Upper lobe of right lung (tissue), 1 donor: ENCODE measurements at places on chromosomes 2 and 18. TPM values are rescaled to one million over a fixed set of nuclear protein-coding genes. Genes with fewer than 3 reads are reported as not detected.

Gene GLI2
- 4.7 TPM for total RNA-seq

DNA sequence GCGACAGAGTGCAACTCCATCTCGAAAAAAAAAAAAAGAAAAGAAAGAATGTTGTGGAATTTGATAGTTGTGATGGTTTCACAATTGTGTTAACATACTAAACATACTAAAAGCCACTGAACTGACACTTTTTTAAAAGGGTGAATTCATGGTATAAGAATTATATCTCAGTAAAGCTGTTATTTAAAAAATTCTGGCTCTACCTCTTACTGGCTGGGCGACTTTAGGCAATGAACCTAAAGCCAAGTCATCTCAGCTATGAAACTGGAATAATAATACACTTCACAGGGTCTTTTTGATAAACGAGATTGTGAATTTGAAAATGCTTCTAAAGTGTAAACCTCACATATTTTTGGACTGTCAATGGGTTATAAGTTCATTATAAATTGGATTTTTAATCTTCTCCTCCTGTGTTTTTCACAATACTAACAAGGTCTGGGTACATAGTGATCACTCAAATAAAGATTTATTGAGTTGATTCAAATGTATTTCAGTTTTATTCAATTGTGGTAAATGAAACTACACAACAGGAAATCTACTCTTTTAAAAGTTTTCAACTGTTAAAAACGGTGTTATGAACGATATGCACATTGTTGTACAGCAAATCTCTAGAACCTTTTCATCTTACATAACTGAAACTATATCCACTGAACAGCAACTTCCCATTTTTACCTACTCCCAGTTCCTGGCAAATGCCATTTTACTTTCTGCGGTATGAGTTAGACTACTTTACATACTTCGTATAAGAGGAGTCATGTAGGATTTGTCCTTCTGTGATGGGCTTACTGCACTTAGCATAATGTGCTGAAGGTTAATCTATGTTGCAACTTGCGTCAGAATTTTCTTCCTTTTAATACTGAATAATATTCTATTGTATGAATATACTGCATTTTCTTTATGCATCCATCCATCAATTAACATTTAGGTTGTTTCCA is 43.0 kb upstream of the GTF2A1L start:
- no peak for DNase-seq
- H3K27ac ChIP-seq, result no peak overlapping the region
- H3K27me3 ChIP-seq, result no peaks in the 10 kb centered on the region
- H3K4me3 ChIP-seq, result no peak overlapping the region
- H3K4me1 ChIP-seq, result peaks cover 3% of the 10 kb centered on the region

Gene NYAP2
- 0.93 TPM for total RNA-seq

- no peak overlapping the region for H3K27ac ChIP-seq
- DNase-seq, result no peak
- no peak overlapping the region for H3K4me3 ChIP-seq
- H3K4me1 ChIP-seq, result peaks cover 43% of the 10 kb centered on the region
- H3K36me3 ChIP-seq, result no peaks in the 10 kb centered on the region
Observed at GRCh38 chr2:230665263-230665691, 47.4 kb upstream of the CAB39 start.

- H3K27ac ChIP-seq, result no peak overlapping the region
- no peak for DNase-seq
- H3K36me3 ChIP-seq, result no peaks in the 10 kb centered on the region
Observed at GRCh38 chr2:67510745-67511144, 113.6 kb downstream of the ETAA1 start.

Gene NT5C1B
- total RNA-seq, result not detected

- no peaks in the 10 kb centered on the region for H3K27me3 ChIP-seq
- no peak overlapping the region for H3K27ac ChIP-seq
- no peaks in the 10 kb centered on the region for H3K36me3 ChIP-seq
- no peak overlapping the region for H3K4me3 ChIP-seq
- peaks cover 11% of the 10 kb centered on the region for H3K4me1 ChIP-seq
Observed at GRCh38 chr18:3153107-3153704, 66.6 kb downstream of the MYOM1 start.

Gene SCN7A
- total RNA-seq, result 97.1 TPM
